ENCODE measurements at places on chromosomes 2 and 18. TPM values are rescaled to one million over a fixed set of nuclear protein-coding genes. Genes with fewer than 3 reads are reported as not detected.

DNA sequence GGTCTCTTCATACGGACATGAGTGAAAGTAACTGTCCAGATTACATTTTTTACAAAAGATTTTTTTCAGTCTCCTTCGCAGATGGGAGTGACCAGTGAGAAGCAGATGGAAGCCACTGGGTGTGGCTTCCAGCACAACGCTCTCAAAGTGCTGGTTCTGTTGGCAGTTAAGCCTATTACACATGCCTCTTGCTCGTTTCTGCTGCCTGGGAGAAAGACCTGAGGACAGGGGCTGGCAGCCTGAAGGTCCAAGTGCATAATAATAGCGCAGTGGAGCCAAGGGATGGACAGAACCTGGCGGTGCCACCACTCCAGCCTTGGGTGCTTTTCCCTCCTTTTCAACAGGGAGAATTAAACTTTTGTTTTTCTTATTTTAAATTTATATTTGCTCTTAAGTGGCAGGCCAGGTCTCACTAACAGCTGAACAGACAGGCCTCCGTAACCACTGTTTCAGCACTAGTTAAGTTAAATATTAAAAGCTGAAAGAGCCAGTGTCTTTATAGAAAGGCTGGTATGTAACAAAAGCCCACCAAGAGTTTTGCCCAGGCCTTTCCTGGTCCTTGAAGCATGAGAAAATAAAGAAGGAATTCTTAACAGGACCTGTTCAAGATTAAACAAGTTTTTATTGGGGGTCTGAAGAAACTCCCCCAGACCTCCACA lies 1.2 kb upstream of the SKA1 start:
- H3K36me3 ChIP-seq, result peaks cover 12% of the 10 kb centered on the region
- no peaks in the 10 kb centered on the region for H3K27me3 ChIP-seq

DNA sequence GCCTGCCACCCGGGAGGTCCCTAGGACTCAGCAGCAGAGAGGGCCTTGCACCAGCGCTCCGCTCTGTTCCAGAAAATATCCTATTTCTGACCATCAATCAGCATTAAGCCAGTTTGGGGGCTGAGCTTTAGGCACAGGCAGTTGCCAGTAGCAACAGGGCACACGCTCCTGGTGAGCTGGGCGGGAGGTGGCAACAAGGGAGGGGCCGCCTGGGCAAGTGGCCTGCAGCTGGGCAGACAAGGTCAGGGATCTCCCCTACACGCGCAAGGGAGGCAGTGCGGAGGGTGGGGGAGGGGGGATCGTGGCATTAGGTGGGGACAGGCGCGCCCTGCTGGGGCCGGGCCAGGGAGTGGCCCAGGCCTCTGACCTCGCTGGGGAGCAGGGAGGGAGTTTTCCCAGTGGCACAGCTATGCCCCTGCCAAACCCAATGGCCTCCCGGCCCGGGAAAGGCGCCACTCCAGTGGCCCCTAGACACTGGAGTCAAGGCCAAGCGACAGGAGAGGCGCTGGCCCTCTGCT lies 302.8 kb downstream of the NCKAP5 start:
- H3K4me3 ChIP-seq, result no peak overlapping the region
- H3K36me3 ChIP-seq, result no peaks in the 10 kb centered on the region
- no peaks in the 10 kb centered on the region for H3K4me1 ChIP-seq
- H3K27ac ChIP-seq, result no peak overlapping the region
- H3K27me3 ChIP-seq, result no peaks in the 10 kb centered on the region
- DNase-seq, result no peak

DNA sequence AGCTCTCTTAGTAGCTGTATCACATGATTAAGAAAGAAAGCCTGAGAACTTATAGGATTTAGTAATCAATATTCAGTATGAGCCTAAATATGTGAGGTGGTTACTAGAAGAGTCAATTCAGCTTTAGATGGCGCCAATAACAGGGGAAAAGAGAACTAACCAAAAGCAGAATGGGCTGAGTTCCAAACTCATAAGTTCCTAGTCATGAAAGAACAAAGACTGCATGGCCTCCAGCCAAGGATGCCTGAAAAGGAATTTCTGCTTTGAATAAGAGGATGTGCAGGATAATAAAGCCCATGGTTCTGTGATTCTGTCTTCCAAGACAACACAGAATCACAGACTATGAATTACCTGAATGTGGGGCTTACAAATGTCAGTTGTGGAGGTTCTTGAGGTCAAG lies 196.5 kb downstream of the SATB2 start:
- no peak overlapping the region for H3K27ac ChIP-seq
- no peaks in the 10 kb centered on the region for H3K27me3 ChIP-seq
- no peak overlapping the region for H3K4me3 ChIP-seq
- no peaks in the 10 kb centered on the region for H3K4me1 ChIP-seq
- no peak for DNase-seq

GRCh38 chr2:12478151-12479064 lies 238.3 kb upstream of the TRIB2 start:
- DNase-seq, result no peak
- no peaks in the 10 kb centered on the region for H3K36me3 ChIP-seq
- H3K4me3 ChIP-seq, result no peak overlapping the region
- H3K27me3 ChIP-seq, result no peaks in the 10 kb centered on the region
- no peak overlapping the region for H3K27ac ChIP-seq

- no peaks in the 10 kb centered on the region for H3K27me3 ChIP-seq
- no peak for DNase-seq
- no peak overlapping the region for H3K27ac ChIP-seq
- H3K36me3 ChIP-seq, result no peaks in the 10 kb centered on the region
- peaks cover 11% of the 10 kb centered on the region for H3K4me1 ChIP-seq
Observed at GRCh38 chr2:9146646-9147045, 60.0 kb upstream of the ASAP2 start.

DNA sequence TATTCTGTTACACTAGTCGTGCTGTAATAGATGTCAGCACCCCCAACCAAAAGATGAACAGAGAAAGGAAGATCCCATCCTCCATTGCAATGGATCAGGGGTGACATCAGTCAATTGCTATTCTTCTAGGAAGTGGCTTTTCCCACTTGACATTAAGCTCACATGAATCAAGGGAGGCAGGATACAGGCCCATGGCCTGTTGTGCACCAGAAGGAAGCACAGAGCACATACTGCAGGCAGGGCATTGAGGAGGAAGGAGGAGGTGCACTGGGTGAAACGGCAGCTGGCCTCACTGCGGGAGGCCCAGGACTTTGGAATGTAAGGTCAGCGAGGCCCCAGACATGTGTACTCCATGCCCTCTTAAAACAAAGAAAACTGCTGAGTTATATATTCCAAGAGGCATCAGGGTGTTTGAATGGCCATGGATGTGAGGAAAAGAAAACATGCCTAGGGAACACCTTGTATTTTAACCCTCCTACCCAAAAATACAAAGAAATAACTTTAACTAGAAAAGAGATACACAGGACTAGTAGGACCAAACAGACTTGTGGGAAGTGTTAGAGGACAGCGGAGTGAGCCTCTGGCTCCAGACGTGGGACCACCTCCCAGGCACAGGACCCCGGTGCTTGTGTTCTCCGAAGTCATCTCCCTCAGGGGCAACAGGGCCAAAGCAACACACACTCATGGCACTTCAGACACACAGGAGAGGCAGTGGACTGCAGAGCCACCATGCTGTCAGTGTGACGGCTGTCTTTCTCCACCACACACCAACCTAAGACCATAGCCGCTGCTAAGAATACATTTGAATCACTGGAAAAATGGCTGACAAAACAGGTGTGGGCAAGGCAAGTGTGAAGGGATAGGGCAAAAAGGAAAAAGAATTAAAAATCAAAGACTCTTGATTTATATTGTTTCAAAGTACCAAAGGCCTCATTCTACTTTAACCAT lies 51.4 kb upstream of the RIOK3 start:
- no peaks in the 10 kb centered on the region for H3K4me1 ChIP-seq
- H3K36me3 ChIP-seq, result no peaks in the 10 kb centered on the region
- no peak for DNase-seq

DNA sequence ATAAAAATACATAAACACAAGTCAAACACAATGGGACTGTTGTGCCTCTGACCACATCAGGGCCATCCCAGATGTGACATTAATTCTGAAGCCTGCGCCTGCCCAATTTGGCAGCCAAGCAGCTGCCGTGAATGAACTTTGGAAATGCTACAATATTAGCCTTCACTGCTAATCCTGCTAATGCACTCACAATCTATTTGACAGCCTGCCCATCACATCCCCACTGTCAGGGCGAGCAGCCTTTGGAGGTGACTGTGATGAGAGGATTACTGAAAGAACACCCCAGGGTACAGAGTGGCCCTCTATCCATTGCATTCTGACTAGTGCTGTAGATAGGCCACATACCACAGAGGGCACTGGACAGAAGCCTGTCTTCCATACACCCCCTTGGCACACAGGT lies 21.6 kb downstream of the OSR1 start:
- no peak overlapping the region for H3K4me3 ChIP-seq
- no peak overlapping the region for H3K27ac ChIP-seq
- no peak for DNase-seq
- H3K27me3 ChIP-seq, result no peaks in the 10 kb centered on the region

DNA sequence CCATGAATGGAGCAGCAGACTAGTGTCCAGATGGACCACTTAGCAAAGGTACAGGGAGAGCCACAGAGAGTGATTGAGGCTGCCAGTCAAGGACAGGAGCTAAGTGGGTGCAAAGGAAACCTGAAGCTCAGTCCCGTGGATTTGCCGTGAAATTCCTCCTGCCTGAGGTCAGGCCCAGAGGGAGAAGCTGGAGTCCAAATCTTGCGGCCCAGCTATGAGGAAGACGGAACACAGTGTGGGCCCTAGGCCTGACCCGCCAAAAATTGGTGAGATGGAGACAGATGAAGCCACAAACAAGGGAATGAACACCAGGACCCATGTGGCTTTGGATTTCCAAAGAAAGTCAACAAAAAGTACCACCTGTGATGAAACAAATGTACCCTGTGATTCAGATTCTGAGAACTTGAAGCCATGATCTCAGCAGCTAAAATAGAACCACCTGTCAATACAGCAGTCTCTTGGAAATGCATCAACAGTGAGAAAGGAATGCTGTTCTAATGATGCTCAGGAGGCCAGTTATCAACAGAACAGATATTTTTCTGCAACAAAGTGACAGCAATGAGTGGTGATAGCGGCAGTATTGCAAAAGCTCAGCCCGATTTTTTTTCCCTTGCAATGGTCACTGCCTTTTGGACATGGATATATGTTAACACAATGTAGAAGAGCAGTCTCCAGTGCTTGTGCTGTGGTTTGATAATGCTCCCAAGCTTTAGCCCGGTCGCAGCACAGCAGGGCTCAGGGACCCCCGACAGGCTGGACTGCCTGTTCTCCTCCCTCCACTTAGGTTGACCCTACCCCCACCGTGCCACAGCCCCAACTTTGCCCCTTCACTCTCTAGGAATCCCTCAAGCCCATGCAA lies 10.7 kb downstream of the COL6A3 start:
- no peak overlapping the region for H3K4me3 ChIP-seq
- DNase-seq, result no peak
- H3K27me3 ChIP-seq, result no peaks in the 10 kb centered on the region
- no peaks in the 10 kb centered on the region for H3K36me3 ChIP-seq
- no peak overlapping the region for H3K27ac ChIP-seq
- H3K4me1 ChIP-seq, result no peaks in the 10 kb centered on the region

DNA sequence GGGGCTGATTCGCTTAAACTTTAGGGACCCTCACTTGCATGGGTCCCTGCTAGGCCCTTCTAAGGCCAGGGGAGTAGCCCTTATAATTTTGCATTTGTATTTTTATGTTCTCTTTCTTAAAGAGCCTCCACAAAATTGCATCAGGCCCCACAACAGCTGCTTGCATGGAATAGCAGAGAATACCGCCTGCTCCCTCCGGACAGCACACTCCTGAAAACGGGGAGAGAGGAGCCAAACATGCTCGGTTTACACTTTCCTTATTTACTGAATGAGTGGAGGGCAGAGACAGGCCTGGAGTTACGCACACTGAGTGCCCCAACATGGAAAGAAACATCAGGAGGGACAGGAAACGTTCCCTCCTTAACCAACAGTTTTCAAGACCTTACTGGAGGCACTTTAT lies 132.2 kb downstream of the ANTXR1 start:
- H3K36me3 ChIP-seq, result no peaks in the 10 kb centered on the region
- H3K27me3 ChIP-seq, result no peaks in the 10 kb centered on the region
- no peak overlapping the region for H3K4me3 ChIP-seq
- no peak overlapping the region for H3K27ac ChIP-seq

DNA sequence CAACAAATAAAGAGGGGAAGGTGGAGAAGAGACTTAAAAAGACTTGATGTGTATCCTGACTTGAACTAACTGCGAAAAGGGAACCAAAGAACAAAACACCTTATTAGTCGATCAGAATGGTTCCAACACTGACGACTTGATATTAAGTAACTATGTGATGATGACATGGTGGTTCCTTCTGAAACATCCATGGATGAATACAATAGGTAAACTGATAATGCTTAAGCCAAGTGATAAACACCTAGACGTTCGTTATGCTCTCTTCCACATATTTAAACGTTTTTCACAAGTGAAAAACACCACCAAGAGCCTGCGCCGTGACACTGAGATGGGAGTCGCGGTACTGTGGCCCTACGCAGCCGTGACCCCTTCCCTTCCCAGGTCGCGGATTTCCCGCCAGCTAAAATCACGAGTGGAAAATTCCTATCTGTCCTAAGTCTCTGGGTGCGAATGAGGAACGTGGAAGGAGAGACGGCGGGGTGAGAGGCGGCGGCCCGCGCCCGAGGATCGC lies 797 bp downstream of the TTC32 start:
- peak; percentile 43 for DNase-seq
- H3K4me1 ChIP-seq, result peaks cover 32% of the 10 kb centered on the region
- H3K36me3 ChIP-seq, result peaks cover 3% of the 10 kb centered on the region
- peak overlapping the region; percentile 98 for H3K4me3 ChIP-seq

DNA sequence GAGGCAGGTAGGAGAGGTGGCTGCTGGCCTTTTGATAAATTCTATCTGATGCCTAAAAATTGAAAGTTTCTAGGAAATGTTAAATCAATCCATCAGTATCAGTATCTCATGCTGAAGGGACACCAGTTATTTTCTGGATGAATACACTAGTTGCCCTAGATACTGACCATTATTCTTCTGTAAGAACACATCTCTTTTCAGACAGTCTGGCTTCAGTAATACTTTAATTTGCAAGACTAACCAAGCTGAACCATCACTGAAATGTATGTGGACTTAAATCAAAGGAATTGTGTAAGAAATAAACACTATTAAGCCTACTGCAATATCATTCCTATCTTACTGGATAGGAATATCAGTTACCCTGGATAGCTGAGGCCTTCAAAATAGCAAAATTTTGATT lies 1546.3 kb downstream of the LRP1B start:
- H3K36me3 ChIP-seq, result no peaks in the 10 kb centered on the region
- no peaks in the 10 kb centered on the region for H3K27me3 ChIP-seq
- H3K27ac ChIP-seq, result no peak overlapping the region
- H3K4me1 ChIP-seq, result no peaks in the 10 kb centered on the region

CCDC68 gene
- 0.09 TPM for polyA plus RNA-seq

CEP76 gene
- 3.4 TPM for polyA plus RNA-seq

TBR1 gene
- not detected for polyA plus RNA-seq

SPP2 gene
- polyA plus RNA-seq, result not detected

SYT4 gene
- polyA plus RNA-seq, result not detected

Measured in CD14-positive monocyte (primary cell).